ENCODE measurements at places on chromosomes 5 and 9.

DNA sequence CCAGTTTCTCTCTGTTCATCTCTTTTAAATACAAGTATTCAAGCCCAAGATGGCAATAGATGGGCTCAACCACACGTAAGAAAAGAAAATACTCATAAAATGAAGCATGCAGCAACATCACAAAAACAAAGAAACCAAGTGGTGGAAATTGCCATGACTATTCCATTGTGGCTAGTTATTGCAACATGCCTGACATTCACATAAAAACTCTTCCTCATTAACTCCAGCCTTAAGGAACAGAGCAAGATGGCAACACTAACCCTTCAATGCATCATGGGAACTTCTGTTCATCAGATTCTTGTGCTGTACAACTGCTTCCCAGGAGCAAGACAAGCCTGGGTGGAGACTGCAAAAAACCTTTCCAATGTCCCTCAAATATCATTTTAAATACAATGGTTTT, 1.4 kb upstream of the GLIS3 start:
- peak; percentile 76 for DNase-seq

DNA sequence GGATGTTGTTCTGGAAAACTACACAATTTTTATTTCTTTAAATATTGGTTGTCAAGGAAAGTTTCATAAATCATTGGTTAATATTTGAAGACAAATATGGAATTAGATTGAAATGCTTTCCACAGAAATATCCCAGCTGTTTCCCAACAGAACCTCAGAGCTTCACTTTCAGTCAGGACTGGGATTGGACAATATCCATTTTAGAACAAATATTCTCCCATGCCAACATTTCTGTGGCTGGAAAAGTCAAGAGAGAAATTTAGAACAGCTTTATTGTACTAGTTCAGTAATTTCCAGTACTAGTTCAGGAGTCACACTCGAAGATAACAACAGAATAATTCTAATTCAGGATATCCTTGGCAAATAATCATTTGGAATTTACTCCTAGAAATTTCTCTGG, 116.1 kb upstream of the TUT7 start:
- no peak for DNase-seq

- no peak for DNase-seq
These were observed 597.9 kb upstream of the ADAMTS16 start for GRCh38 chr5:4542145-4542778.

GRCh38 chr5:43227655-43228054, 35.6 kb downstream of the NIM1K start:
- peak; percentile 59 for DNase-seq

GRCh38 chr9:108234811-108235210, 621.0 kb downstream of the ACTL7B start:
- no peak for DNase-seq

DNA sequence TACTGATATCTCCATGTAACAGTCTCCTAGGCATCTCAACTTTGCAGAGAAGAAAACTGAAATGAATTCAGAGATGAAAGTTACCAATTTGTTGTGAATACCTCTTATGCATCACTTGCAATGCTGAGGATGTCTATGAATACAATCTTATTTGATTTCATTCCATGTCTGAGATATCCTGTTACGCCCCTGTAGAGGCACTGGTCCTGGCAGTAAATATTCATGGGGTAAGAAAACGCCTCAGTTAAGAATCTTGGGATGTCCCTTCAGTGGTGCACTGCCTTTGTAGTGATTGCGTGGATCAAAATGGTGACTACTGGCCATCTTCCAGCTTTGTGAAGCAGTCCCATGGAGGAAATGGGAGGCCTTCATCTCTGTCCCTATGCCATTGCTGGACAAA, 229.1 kb upstream of the C9orf72 start:
- no peak for DNase-seq

- no peak for DNase-seq
These were observed 593.7 kb upstream of the KLF4 start for GRCh38 chr9:108083160-108083750.

DNA sequence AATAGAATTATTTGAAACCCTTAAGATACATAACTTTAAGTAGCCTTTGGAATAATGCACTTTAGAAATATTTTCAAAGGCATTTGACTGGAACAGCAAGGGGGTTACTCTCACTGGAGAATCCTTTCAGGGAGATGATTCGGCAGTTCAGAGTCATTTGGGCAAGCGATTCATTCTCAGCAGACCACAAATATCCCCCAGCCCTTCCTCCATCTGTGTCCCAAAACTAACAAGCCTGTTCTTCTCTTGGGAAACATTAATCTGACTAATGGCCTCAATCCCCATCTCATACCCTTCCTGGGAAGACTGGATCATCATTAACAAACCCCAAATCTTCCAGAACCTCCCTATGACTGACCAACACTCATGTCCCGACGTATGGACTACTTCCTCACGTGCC, 65.8 kb upstream of the S1PR3 start:
- no peak for DNase-seq

- no peak for DNase-seq
These were observed 29.5 kb upstream of the ARSB start for GRCh38 chr5:79014631-79015030.

DNA sequence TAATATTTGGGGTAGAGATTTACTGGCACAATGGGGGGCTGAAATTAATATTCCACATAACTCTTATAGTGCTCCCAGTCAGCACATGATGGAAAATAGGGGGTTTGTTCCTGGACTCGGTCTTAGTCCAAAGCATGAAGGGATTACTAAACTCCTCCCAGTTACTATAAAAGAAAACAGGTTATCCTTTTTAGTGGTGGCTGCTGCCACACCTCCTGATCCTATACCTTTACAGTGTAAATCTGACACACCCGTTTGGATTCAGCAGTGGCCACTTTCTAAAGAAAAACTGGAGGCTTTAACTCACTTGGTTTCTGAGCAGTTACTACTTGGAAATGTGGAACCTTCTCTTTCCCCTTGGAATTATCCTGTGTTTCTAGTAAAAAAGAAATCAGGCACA, 572.9 kb upstream of the PTGER4 start:
- DNase-seq: no peak

GRCh38 chr5:155459889-155460500, 446.4 kb downstream of the KIF4B start:
- DNase-seq: no peak

GRCh38 chr9:38318759-38319495, 73.6 kb upstream of the ALDH1B1 start:
- peak; percentile 61 for DNase-seq

DNA sequence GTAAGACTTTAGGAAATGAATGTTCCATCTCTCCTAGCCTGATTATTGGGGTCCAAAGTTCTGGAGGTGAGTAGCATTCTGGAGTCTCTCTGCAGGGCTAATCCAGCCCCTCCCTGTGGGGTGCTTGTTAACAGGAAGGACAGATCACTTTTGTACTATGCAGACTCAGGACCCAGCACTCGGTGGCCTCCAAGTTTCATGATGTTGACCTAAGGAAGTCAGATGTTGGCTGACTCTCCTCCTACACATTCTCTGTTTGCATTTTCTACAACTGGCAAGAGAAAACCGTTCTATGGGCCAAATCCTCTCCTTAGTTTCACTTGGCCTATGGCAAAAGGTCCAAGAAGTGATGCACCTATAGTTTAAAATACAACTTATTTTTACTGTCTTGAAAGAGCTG, 5.5 kb upstream of the PDE8B start:
- no peak for DNase-seq

DNA sequence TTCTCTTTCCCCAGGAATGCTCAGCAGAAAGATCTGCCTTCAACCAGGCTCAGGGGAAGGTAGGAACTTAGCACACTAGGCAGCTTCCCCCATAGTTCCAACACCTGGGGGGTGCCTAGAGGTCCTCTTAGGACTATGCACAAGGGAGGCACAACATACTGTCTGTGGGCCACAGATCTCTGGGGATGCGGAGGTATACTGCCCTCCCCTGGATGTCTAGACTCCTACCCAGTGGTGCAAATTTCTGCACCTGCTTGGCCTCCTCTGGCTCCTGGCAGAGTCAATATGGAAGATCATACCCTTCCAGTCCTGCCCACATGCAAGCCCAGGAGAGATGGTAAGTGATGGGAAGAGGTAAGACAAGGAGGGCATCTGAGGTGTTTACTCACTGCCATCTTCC, 247.5 kb upstream of the DAPK1 start:
- no peak for DNase-seq

DNA sequence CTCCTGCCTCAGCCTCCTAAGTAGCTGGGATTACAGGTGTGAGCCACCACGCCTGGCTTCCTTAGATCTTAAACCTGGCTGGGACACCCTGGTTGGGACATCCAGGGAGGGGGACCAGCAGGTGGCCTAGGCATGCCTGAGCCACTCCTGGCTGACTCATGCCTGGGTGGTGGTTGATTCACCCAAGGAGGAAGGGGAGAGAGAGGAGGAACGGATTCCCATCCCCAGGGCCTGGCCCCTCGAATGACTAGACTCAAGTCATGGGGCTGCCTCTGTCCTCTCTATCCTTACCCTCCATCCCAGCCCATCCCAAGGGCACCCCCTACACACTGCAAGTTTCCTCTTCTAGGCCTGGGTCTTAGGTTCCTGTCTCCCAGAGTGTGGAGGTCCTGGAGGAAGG, 12.7 kb downstream of the EEIG1 start:
- peak; percentile 96 for DNase-seq

GRCh38 chr5:157956271-157956885, 97.4 kb upstream of the CLINT1 start:
- DNase-seq: peak; percentile 55

DNA sequence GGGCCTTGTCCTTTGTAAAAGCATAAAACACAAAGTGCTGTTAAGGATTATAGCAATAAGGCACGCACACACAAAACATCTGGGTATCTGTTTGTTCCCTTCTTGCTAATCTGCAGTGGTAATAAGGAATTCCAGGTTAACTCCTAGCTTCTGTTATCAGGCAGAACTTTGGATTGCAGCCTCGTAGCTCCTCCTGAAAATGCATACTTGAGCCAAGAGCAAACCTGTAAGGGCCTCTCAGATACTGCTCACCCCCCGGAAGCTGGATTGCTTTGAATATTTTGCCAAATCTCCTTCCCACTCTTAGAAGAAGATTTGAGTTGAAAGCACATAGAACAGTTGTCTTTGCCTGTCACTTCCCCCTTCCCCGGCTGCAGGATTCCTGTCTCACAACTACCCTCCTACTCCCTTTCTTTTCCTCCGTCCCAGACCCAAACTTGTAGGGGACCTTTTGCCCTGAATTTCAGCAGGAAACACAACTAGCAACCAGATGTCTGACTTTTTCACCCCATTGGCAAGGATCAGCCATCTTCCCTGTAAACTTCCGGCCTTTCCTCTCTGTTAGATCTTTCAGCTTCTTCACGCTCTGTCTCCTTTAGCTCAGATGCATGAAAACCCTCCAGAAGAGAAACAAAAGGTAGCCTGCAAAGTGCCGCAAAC, 28.2 kb upstream of the SMAD5 start:
- no peak for DNase-seq

GRCh38 chr9:69801989-69802388, 18.6 kb upstream of the CFAP95 start:
- DNase-seq: peak; percentile 49

GRCh38 chr5:54556141-54556540, 38.6 kb downstream of the SNX18 start:
- no peak for DNase-seq

DNA sequence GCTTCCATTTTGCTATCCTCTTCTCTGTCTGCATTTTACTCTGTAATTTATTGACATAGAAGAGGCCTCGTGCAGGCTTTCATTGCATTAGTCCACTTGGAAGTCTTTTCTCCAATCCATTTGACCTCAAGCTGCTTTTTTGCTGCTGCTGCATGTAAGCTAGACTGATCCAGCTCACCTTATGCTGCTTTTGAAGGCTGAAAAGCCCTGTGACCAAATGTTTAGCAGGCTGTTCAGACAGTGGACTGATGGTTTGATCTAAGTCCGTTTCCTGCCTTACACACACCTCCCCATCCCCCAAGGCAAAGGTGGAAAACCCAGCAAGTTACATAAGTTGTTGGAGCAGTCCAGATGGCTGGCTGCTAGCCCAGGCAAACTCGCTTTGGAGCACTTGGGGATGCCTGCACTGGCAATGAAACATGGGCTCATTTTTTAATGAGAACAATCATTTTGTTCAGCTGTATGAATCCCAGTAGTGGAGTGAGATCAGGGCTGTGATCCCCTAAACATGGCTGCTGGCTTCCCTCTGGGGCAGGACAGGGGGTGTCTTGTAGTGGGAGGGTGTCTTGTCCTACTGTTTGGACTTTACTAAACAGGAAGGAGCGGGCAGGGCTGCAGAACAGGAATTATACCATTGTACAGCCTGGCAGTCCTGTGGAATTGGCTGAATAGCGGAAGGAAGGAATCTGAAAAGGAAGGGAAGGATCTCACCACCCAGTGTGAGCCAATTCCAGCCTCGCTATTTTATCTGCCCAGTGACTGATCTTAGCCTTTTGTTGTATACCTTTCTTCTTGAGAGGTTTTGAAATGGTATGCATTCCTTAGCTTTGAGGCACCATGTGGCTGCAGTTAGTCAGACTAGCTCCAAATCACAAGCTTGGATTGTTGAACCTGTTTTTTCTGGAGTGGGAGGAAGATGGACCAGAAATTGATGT, 212.0 kb downstream of the ARHGAP26 start:
- DNase-seq: peak; percentile 97

DNA sequence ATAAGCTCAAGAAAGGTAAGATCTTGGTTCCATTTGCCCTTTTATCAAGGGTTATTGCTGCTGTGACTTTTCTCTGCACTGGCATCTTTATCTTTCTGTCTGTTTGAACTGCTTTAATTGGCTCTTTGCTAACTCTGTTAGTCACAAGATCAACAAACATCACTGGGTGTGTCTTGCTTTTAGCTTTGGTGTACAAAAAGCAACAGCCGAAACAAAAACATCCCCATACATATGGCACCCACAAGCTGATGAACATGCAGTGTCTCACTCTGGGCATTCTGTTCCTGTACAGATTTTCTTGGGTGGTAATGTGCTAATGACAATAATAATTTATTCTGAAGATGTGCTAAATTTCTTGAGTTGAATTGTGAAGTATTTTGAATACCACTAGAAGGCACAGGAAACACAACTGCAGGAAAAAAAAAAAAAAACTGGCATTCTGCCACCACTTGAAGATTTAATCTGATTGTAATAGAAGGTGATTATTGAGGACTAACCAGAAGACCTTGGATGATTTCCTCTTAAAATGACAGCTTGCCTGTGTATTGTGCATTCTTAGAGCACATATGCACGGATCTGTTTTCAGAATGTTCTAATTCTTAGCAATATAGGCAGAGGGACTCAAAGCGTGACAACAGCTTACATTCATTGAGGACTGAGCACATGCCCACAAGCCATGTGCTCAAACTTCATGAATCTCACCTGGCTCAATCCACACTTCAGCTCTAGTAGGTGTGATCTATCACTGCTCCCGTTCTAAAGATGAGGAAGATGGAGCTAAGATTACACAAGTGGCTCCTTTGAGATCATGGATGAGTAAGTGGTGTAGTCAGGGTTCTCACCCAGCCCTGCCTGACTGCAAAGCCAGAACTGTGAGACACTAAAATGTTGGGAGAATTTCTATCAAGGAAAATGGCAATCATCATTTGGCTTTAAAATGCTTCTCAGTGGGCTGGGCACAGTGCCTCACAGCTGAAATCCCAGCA, 96.4 kb downstream of the EBF1 start:
- DNase-seq: peak; percentile 76
